ENCODE measurements at places on chromosomes 6 and 20.

DNA sequence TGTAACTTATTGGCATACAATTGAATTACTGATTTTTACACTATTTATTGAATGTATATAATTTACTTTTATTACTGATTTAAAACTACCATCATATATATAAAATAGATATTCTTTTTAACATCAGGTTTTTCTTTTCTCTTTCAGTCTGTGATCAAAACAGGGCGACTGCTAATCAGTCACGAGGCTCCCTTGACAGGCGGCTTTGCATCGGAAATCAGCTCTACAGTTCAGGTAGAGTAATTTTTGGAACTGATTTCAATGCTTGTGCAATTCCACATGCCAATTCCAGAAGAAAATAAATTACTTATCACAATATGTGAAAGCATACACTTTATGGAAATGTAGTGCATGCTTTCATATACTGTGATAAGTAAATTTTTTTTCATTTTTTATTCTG, 166.5 kb downstream of the BCKDHB start:
- DNase-seq: no peak

GRCh38 chr6:121242386-121242785, 91.9 kb downstream of the TBC1D32 start:
- no peak for DNase-seq

DNA sequence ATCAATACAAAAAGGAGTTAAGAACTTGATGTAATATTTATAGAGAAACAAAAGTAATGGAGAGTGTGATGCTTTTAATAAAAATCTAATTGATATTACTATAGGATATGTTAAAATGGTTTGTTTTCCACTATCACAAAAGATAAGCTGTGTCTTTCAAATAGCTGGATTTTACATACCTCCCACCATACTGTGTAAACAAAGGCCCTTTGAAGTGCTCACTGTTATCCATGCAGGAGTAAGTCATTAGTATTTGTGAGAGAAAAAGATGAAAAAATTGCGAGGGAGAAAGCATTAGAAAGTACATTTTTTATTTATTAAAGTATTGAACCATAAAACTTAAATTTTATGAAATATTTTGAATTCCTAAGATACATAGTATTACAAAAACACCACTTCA, 733.0 kb downstream of the GRIK2 start:
- DNase-seq: no peak

DNA sequence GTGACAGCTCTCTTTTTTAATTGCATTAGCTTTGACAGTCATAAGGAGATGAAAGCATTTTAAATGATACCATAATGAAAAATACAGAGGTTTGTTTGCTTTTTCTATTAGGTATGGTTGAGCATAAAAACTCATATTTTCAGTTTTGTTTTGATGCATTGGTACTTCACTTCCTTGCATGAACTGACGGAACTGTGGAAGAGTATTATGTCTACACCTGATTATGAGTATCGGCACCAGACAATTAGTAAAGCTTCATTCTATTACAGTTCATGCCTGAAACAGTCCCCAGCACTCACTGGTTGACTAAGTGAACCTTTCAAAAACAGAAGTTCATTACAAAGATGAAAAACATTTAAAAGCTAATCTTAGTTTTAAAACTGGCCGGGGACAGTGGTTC, 593.0 kb downstream of the GRIK2 start:
- no peak for DNase-seq

DNA sequence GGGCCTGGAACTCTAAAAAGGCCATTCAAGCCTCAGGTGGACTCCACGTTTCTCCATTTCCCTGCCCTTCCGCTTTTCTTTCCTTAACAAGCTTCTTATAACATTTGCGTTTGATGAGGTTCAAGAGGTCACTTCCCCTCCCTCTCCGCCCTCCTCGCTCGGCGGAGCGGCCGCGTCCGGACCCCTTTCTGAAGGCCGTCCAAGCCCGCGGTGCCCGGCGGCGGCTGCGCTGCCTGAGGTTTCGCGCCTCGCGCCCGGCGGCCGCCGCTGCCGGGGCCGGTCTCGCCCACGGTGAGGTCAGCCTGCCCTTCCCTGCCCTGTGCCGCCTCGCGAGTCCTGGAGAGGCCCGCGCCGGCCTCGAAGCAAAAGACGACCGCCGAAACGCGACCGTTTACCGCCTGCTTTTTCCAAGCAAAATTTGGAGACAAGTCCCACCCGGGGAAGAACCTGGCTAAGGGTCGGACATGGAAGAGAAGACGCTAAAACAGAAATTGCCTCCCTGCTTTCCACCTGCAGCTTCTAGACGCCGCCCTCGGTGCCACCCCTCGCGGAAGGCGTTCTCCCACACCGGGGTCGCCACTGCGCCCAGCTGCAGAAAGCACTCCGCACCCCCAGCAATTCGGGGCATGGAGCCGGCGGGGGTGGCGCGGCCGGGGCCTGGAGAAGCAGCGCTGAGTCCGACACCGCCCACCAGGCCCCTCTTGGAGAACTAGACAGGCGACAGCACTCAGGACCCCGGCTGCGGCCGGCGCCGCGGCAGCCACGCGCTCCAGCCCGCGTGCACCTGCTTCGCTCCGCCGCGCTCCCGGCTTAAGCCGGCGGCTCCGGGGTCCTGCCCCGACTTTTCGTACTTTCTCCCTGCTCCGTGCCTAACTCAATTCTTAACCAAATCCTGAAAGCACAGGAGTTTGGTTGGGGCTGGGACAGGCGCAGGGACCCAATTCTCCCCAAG, 11.0 kb upstream of the FOXF2 start:
- no peak for DNase-seq

DNA sequence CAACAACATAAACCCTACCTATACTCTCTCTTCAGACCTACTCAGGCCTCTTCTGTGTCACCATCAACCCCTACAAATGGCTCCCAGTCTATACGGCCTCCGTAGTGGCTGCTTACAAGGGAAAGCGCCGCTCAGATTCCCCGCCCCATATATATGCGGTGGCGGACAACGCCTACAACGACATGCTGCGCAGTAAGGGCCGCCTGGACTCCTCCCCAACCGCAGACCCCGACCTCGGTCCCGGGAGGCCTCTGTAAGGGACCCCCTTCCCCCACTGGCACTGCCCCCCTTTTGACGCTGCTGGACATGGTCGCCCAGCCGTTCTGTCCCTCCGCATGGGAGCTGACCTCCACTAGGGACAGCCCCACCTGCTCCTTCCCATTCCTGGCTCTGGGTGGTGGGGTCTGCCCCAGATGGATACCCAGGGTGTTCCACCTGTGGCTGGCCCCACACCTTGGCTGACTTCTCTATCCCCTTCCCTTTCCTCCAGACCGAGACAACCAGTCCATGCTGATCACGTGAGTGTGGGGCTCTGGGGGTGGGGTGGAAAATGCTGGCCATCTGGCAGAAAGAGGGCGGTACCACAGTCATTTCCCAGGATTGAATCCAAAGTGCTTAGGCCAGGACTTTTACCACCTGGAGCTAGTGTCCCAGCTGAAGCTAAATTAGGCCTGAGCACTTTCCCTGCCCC, 25.0 kb downstream of the MYH7B start:
- no peak for DNase-seq

GRCh38 chr6:55069132-55069781, 105.1 kb upstream of the HCRTR2 start:
- DNase-seq: peak; percentile 1

DNA sequence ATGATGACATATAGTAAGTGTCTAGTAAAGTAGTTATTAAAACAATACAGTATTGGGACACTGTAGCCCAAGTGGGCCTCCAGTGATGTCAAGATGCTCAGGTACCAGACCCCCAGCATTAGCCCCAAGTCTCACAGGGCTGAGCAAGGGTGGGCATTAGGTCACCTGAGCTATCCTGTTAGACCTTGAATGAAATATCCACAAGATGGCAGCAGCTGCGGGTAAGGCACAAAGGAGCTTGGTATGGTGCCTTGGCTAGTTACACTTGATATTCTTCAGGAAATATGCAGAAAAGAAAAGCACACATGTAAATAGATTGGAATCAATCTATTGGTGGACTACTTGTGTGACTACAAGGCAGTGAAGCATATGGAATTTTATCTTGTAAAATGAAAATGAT, 701.8 kb upstream of the ADGRB3 start:
- DNase-seq: no peak

DNA sequence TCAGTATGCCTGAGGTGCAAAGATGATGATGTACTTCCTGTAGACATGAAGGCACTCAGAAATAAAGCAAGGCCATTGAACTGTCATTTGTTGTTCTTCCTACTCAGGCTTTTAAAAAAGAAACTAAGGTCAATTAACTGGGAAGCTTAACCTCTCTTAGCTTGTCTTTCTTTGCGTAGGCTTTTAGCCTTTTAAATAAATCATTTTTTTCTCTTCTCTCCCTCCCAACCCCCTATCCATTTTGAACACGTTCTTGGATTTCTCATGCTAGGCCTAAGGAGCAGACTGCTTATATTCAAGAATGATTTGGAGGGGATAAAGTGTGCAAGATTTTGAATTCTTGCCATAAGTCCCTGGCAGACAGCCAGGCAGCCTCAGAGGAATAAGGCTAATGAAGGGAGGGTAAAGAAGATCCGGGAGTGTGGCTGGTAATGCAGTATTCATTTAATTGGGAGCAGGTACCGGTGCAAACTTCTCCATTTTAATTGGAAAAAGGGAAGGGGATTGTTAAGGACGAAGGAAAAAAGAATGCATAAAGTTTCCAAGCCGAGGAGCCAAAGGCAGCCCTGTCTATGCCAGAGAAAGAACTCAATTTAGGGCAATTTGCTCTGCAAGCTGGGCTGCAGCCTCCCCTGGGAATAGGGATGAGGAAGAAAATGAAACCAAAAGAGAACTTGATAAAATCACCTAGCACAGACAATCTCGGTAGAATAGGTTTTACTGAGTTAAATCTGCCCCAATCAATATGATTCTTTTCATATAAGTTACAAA, 343.8 kb upstream of the MMS22L start:
- no peak for DNase-seq

- no peak for DNase-seq
Measured at GRCh38 chr6:115914098-115914497, 146.6 kb downstream of the FRK start.

GRCh38 chr6:14635195-14635594, 517.6 kb downstream of the CD83 start:
- peak; percentile 56 for DNase-seq

GRCh38 chr6:143406673-143407072, 43.8 kb downstream of the ADAT2 start:
- DNase-seq: no peak

DNA sequence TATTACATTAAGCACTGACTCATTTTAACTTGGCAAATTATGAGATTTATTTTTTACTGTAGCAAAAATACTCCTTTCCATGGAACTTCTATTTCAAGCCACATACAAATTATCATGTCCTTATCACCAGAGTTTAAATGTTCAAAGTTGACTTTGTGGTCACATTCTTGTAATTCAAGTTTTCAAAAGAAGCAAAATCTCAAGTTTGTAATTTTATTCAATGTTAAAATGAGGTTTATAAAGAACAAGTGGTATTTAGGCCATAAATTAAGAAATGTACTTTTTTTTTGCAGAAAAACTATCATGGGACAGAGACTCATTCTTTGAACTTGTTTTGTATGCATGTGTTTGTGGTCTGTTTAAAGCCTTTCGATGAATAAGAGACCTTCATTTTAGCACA, 811.5 kb downstream of the TENT5A start:
- DNase-seq: no peak

DNA sequence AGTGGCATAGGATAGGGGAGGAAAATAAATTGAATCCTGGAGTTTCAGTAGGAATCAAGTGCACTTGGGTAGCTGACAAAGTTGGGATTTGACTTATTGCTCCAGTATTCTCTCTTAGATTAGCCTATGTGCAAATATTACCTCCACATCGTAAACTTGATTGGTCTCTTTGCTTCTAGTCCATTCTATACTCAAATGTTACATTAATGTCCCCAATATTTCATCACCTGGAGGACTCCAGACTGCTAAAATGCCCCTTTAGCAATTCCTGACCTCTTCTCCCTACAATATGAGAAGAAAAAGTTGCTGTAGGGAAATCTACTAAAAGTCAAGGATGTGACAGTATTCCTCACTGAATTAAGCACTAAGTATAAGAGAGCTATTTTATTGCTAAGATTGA, 16.3 kb downstream of the AFDN start:
- DNase-seq: no peak

DNA sequence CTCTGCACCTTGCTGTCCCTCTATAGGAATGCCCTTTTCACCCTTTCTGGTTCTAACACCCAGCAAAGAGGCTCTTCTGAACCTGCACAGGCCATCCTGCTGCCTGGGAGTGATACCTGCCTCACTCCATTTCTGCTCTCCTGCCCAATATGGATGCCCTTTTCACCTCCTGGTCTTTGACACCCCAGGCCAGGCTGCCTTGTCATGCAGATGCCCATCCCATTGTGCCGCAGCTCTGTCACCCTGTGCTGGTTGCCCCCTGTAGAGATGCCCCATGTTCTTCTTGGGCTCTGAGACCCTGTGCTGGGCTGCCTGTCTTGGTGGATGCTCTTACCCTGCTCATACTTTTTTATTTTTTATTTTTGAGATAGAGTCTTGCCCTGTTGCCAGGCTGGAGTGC, 95.3 kb downstream of the CDKAL1 start:
- DNase-seq: no peak

DNA sequence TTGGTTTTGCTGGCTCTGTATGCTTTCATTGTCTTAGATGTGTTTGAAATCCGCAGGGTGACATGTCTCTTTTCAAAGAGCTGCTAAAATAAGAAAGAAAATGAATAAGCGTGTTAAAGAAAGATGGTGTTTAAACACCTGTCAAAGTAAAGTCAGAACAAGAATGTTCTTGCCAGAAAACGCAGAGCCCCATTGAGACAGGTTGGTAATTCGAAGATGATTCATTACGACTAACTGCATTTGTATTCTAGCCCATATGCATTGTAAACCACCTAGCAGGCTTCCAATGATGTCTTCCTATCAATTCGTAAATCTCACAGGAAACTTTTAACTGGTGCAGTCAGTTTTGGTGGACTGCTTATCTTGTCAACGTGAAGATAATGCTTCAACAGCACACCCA, 16.8 kb downstream of the PHACTR2 start:
- DNase-seq: peak; percentile 7

- DNase-seq: no peak
Measured at GRCh38 chr6:100796049-100796823, 84.9 kb downstream of the ASCC3 start.

GRCh38 chr20:25042531-25043498, 15.1 kb downstream of the ACSS1 start:
- DNase-seq: peak; percentile 48

GRCh38 chr6:168028181-168028580, 30.7 kb downstream of the KIF25 start:
- DNase-seq: no peak
